ENCODE measurements at places on chromosomes 4 and X.

GRCh38 chrX:154734061-154734781 is 16.7 kb downstream of the GAB3 start:
- DNase-seq, result no peak

GRCh38 chr4:83252782-83253405 is 31.7 kb downstream of the COQ2 start:
- DNase-seq, result no peak

- DNase-seq, result no peak
Measured at GRCh38 chr4:57154926-57155325, 44.7 kb upstream of the IGFBP7 start.

- no peak for DNase-seq
Measured at GRCh38 chr4:124144238-124144654, 568.3 kb downstream of the ANKRD50 start.

GRCh38 chr4:108395786-108396185 is 224.6 kb upstream of the RPL34 start:
- no peak for DNase-seq

DNA sequence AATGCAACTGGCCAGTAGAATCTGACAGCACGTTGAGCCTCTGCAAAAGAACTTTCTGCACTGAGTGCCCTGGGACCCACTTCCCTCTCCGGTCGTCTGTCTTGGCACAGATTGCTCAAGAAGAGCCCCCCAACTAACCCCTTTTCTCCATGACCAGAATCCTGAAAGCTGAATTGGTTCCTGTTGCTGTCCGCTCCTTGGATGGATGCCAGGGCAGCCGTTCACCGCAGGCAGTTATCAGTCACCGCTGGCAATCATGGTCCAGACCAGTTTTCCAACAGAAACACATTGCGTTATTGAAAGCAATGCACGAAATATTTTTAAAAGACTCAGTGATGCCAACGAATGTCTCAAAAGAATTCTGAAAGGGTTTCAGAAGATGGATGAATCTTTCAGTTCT is 733.7 kb upstream of the FRG1 start:
- no peak for DNase-seq

- DNase-seq, result no peak
Measured at GRCh38 chr4:141746026-141746425, 109.6 kb downstream of the IL15 start.

GRCh38 chrX:100411802-100412715 is 2.0 kb upstream of the PCDH19 start:
- DNase-seq, result no peak

DNA sequence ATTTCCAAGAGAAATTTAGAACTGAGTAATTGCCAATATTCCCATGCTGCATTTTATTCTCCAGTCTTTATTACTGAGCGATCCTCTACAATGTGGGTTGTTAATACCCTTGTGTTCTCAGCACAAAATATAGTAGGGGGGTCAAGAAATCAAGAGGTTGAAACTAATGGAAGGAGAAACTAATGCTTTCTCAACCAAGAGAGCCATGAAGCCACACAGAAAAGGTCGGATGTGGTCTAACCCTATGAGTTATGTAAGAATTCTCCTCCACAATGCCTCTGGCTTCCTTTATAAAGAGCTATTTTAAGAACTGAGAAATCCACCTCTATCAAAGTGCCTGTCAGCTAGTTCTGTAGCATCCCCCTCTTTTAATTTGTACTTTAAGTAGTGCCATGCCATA is 268.5 kb downstream of the CHIC1 start:
- DNase-seq, result no peak

- DNase-seq, result no peak
Measured at GRCh38 chr4:13178621-13179020, 305.5 kb downstream of the RAB28 start.

GRCh38 chr4:76326515-76326914 is 20.0 kb downstream of the STBD1 start:
- no peak for DNase-seq

GRCh38 chrX:135931644-135932487 is 38.4 kb downstream of the SAGE1 start:
- peak; percentile 1 for DNase-seq

- DNase-seq, result no peak
Measured at GRCh38 chr4:9976781-9977180, 44.5 kb downstream of the SLC2A9 start.
